Stimulated activated naive CD4-positive, alpha-beta T cell (primary cell): ENCODE measurements at places on chromosomes 3 and 15.

- DNase-seq = no peak
Measured at GRCh38 chr3:190366133-190366532, 21.8 kb upstream of the CLDN16 start.

DNA sequence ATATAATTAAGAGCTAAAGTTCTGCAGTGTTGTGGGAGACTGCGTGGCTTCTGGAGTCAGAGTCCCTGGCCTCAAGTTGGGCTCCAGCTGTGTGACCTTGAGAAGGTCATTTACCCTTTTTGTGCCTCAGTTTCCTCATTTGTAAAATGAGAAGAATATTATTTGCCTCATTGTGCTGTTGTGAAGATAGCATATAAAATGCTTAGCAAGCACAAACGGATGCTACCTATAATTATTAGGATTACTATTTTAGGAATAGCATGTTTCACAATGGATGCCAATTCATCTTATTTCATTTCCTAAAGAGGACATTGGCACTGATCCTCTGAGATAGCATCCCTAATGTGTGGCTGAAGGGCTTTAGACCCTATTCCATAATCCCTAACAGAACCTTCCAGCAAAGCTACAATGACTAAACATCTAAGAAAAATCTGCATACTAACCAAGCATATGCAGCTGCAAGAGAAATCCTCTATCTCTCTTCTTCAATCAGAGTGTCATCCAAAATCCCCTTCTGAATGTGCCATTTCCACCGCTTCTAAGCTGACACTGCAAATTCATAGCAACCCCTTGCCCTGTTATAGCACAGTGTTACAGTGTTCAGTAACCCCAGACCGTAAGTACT is 148.3 kb downstream of the RBMS3 start:
- no peak for DNase-seq

DNA sequence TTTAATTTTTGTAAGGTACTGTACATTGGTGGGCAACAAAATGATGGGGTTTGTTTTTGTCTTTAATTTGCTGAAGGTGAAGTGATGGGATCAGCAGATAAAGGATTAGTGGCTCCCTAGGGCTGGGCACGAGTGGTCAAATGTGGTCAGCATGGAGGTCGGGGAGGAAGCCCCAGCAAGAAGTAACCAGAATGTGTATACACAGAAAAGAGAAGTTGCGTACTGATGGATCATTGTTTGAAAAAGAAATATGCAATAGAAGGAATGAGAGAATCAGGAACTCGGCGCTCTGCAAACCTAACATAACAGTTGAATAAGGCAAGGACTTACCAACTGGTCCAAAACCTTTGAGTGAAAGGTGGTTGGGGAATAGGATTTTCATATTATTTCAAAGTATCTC is 1.5 kb downstream of the TMOD2 start:
- no peak for DNase-seq

DNA sequence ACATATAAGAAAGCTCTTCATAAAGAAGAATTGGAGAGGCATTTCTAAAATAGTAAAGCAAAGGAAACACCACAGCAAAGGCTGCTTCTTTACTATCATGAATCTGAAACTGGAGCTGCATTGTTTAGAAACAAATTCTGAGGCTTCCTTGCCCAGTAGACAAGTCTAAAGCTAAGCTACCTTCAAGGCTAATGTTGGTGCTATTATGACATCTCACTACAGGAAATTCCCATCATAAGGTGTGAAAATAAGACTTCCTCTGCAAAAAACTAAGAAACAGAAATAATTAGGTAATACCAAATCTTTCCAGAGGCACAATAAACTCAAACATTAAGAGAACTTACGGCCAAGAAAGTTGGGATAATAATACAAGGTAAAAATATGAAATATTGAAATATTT is 89.9 kb upstream of the P3H2 start:
- DNase-seq = no peak

DNA sequence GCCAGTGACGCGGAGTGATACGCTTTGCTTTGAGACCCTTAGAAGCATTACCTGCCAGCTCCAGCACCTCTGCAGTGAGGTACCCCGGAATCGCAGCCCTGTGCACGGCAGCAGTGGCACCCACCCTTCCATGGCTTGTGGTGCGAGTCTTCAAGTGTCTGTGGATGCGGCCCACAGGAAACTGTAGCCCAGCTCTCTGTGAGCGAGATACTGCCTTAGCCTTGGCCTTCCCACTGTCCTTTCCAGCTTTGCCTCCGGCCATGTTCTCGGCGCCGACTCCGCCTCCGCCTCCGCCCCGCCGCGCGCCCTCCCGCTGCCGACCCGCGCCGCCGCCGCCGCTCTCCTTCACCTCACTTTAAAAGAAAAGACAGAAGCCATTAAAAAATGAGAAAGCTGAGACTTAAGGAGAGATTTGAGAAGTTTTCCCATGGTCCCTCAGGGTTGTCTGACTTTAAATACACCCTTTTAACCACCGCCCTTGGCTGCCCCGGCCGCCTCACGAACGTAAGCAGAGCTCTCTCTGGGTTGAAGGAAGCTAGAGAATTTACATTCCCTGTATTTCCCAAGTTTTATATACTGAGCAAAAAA is 78.5 kb upstream of the FAM174B start:
- peak; percentile 9 for DNase-seq

GRCh38 chr3:109831403-109831802 is 494.1 kb upstream of the DPPA4 start:
- DNase-seq = no peak
